ENCODE measurements at places on chromosomes 13 and 19.

- DNase-seq: peak; percentile 58
Measured at GRCh38 chr19:12513531-12514061, 29.0 kb upstream of the ZNF709 start.

DNA sequence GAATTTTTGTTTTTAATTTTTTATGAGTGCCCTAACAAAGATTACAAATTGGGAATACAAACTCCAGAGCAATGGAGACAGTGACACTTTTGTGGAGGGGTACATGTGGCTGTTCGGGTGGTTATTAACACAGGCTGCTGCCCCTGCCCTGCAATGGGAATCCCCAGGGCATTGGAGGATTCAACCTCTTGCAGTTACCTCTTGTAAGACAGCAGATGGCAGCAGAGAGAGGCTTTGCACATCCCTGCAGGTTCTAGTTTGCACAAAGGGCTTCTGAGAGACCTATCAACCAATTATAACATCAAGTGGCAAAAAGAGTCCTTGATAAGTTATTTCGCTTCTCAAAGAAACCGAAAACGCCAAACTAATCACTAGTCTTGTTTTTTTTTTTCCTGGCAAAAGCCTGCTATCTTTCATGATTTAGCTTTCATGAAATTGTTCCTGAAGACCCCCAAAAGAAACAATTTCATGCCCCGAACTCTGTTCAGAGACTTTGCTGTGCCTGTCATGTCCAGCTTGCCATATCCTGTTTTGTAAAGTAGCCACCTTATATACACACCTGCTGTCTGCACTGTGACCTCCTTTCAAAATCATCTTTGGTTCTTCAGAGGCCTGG lies 10.4 kb downstream of the GJB2 start:
- DNase-seq: peak; percentile 90

GRCh38 chr19:13830741-13831536 lies 35.7 kb downstream of the ZSWIM4 start:
- no peak for DNase-seq

DNA sequence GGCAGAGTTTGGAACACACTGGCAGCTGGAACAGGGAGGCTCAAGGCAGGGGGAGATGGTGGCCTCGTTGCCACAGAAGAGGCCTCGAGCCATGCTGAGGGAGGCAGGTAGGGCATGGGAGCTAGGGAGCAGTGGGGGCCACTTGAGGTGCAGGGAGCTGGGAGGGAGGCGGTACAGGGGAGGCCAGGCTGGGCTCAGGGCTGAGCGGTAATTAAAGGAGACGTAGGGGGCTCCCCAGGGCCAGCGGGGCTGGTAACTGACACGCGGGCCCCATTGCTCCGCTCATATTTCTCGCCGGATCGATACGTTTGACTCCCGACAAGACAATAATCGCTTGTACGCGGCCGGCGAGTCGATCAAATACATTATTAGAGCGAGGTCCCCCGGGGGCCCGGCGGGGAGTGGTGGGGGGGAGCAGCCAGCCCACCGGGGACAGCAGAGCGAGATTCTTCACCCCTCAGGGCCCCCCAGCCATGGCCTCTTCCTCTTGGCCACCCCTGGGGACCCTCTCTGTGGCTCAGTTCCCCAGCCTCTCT lies 2.4 kb upstream of the POU2F2 start:
- no peak for DNase-seq

DNA sequence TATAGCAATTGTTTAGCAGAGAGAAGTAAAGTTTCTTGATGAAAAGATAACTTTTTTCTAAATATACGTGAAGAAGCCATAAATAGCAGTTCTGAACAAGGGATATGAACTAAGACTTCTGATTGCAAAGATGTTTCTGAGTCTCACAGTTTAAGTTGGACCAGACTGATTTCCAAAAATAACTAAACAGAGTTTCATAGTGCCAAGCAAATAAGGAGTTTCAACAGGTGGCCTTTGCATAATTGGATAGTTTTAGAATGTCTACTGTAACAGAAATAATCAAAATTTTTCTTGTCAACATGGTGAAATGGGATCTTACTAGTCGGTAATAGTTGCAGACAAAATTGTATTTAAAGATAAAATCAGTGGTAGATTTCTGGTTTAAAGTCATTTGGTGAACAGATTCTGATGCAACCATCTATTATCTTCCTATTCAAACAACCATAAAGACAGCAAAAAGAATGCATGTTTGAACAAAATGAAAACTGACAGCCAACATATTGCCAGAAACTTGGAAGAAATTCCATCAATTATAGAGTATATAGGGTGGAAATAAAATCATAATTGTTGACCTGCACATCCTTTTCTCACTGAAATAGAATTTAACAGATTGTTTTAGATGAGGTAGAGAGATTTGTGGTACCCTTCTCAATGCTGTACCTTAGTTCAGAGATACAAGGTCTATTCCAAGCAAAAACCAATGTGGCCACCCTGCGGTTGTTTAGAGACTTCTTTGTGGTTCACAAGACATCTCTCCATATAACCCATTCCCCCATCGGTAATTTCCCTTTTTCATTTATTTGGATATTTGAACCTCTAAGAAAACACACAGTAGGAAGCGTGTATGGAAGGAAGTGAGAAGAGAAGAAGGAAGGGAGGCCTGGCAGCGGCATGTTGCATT lies 275.3 kb downstream of the COG6 start:
- no peak for DNase-seq

DNA sequence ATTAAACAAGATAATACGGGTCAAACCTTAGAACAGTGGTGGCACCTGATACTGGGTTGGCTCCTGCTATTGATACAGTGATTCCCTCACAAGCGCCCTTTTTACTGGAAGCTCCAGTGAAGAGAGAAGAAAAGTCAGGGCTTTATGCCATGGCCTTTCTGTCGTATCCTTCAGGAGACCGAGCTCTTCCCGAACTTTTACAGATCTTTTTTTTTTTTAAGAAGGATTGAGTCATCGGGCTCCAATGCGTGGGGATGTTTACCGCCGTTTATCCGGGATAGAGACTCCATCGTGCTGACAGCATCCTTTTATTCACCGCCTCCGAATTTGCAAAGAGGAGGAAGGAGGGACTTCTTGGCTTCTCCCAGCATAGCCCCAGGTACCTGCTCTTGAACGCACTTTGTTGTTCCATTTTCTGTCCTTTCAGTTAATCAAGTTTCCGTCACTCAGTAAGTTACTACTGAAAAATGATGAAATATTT lies 574 bp downstream of the ZNF227 start:
- peak; percentile 58 for DNase-seq

DNA sequence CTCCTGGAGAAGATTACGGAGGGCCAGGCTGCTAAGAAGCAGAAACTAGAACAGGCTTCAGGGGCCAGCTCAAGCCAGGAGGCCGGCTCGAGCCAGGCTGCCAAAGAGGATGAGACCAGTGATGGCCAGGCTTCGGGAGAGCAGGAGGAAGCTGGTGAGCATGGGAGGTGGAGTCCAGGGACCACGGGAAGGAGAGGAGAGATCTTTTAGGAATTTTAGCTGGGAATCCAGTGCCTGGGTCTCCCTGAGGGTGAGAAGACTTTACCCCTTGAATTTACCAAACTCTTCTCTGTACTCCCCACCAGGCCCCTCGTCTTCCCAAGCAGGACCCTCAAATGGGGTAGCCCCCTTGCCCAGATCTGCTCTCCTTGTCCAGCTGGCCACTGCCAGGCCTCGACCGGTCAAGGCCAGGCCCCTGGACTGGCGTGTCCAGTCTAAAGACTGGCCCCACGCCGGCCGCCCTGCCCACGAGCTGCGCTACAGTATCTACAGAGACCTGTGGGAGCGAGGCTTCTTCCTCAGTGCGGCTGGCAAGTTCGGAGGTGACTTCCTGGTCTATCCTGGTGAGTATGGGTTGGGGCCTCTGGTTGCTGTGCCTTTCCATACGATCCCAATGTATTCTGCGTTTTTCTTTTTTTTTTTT lies 824 bp downstream of the TSEN34 start:
- no peak for DNase-seq

DNA sequence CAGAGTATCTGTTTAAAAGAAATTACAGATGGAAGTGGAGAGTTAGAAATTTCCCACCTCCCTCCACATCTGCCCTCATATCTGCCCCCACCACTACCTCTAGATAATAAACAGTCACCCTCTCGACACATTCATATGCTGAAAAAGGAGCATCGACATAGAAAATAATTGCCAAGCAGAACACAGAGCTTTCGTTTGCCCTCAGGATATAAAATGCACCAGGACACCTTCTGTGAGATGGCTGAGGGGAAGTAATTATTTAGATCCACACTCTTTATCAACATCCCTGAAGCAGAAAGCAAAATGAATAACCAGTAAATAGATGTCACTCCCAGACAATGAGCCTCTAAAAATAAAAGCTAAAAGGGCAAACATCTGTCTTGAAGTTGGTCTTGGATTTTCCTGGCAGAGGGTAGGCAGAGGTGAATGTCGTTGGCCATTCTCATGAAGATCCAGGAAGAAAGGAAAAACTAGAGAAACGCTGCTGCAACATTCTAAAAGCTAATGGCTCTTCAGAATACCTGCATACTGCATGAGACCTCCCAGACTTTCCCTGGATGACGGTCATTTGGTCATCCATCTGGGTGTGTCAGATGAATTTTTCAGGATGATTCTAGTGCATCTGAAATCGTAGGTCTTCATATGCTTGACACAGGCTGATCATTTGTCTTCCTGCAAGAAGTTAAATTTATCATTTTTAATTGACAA lies 527.5 kb downstream of the RFC3 start:
- DNase-seq: no peak

- no peak for DNase-seq
Measured at GRCh38 chr13:20787180-20787579, 13.4 kb upstream of the EEF1AKMT1 start.

DNA sequence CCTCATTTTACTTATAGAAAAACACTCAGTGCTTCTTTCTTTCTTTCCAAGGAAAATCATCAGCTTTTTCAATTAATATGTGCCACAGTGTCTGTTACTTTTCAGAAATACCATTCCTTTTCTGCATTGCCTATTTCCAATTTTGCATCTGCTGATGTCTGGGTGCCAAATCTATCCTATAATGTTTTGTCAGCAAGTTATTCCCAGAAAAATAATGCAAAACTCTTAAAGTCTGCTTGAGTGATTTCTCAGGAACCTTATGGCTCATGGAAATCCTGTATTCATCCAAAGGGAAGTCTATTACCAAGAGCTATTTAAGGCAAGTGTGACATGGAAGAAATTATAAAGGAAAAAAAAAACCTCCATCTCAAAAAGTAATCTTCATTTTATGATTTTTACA lies 224.4 kb downstream of the FGF14 start:
- DNase-seq: no peak

GRCh38 chr13:98504029-98504351 lies 72.9 kb downstream of the STK24 start:
- no peak for DNase-seq

- no peak for DNase-seq
Measured at GRCh38 chr19:45897261-45897812, 5.1 kb downstream of the MYPOP start.

- DNase-seq: peak; percentile 71
Measured at GRCh38 chr19:2291185-2291751, 9.3 kb upstream of the PEAK3 start.

DNA sequence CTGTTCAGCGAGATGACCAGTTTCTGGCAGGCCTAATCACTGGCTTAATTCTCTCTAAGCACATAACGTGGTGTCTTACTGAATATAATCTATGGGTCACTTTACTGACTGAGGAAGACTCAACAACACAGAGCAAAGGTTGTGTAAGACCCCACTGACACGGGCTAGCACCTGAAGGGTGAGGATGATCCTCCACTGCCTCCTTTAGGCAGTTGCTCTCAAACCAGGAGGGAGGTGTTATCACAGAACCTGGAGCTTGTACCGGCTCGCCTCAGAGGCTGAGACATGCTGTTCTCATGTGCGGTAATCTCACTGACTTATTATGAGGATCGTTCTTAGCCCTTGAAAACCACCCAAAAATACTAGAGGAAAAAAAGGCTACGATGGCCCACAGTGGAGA lies 28.3 kb downstream of the RCBTB2 start:
- DNase-seq: no peak

DNA sequence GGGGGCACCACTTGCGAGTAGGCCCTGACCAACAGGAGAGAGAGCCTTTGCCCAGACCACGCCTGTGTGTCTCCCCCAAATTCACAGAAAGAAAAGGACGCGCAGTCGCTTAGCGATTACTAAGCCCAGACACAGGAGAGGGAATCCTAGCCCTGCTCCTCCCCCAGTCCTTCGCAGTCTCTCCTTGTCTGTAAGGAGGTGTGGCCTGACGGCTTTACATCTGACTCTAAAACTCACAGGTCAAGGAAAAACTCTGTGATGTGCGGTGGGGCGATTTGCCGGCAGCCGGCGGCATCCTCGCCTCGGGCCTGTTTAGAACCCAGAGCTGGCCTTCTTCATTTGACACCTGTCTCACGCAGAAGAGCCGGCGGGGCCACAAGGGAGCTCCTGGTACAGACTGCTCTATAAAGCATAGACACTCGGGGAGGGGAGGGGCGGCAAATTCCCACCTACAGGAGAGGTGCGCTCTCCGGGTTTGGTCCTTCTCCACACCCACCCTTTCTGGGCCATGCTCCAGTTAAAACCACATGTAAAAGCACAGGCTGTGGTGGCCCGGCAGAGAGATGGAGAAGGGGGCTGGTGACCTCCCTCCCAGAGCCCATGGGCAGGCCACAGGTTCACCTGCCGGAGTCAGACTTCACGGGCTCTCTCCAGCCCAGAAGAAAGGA lies 17.8 kb downstream of the GPR12 start:
- DNase-seq: no peak

- DNase-seq: no peak
Measured at GRCh38 chr13:21324803-21325202, 134.3 kb downstream of the ZDHHC20 start.

DNA sequence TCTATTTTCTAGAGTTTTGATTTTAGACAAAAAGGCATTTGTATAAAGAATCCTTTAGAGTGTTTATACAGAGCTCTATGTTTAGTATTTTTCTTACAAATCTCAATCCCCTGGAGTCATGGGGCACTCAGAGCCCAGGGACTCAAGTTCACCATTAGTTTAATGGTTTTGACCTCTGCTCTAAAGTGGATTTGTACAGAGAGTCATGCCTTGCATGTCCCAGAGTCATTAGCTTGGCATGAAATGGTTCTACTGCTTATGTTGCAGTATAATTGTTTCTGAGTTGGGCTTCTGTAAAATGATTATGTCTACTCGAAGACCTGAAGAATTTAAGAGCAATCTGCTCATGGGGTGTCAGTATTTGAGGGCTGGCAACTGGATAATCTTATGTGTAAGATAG lies 406.2 kb downstream of the DLEU7 start:
- no peak for DNase-seq

Data from stomach (tissue), 19 donors.